Stimulated activated CD4-positive, alpha-beta T cell treated with anti-CD3 and anti-CD28 coated beads, Interleukin-4, amount 100 ng/mL, for 4 hours (primary cell): ENCODE measurements at places on chromosomes 13 and 19.
A peak's percentile ranks its signal among the peaks of the same experiment; 100 is the strongest.

DNA sequence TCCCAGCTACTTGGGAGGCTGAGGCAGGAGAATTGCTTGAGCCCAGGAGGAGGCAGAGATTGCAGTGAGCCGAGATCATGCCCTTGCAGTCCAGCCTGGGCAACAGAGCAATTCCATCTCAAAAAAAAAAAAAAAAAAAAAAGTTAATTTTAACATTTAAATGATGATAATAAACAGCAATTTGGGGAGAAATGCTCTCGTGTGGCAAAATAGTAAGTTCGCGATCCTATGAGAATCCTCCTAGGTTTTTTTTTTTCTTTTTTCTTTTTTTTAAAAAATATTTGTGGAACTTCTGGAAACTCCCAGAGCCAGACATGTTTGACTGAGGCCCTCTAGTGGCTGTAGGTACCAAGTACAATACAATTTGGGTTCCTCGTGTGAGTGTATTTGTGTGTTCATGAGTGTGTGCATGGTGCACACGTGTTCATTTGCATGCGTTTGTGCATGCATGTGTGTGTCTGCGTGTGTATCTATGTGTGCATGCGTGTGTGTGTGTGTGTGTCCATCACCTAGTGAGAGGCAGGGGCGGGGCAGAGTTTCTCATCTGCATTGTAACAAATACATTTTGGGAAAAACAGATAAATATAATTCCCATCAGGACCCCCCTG lies 31.2 kb downstream of the TMPRSS9 start:
- no peak for DNase-seq

- DNase-seq, result peak; percentile 22
These were observed 6.0 kb upstream of the WDR88 start for GRCh38 chr19:33125929-33126388.

GRCh38 chr19:20787786-20788185 lies 11.7 kb downstream of the ZNF66 start:
- no peak for DNase-seq

DNA sequence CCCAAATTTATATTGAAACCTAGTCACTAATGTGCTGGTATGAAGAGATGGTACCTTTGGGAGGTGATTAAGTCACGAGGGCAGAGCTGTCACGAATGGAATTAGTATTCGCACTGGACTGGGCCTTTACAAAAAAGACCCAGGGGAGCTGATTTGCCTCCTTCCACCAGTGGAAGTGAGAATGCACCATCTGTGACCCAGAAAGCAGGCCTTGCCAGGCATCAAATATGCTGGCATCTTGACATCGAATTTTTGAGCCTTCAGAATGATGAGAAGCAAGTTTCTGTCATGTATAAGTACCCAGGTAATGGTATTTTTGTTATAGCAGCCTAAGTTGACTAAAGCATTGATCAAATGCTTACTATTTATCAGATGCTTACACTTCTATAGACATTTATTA lies 373.6 kb downstream of the FGF14 start:
- no peak for DNase-seq

DNA sequence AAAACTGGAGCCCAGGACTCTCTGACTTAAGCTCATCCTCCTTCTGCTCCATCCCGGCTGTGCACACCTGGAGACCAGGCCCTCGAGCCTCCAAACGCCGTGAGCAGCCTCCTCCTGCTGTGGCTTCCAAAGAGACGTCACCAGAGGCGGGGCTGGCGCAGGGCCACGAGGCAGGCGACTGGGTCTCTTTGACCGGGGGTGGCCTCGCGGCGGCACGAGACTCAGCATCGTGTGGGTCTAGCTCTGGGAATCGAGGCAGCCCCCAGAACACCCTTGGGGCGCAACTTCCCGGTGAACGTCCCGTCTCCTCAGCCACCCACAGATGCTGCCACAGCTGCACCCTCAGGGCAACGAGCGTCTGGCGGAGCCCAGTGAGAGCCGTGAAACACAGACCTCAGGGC lies 22.8 kb downstream of the RASA3 start:
- DNase-seq, result no peak

GRCh38 chr19:18364826-18365528 lies 21.0 kb upstream of the GDF15 start:
- no peak for DNase-seq

DNA sequence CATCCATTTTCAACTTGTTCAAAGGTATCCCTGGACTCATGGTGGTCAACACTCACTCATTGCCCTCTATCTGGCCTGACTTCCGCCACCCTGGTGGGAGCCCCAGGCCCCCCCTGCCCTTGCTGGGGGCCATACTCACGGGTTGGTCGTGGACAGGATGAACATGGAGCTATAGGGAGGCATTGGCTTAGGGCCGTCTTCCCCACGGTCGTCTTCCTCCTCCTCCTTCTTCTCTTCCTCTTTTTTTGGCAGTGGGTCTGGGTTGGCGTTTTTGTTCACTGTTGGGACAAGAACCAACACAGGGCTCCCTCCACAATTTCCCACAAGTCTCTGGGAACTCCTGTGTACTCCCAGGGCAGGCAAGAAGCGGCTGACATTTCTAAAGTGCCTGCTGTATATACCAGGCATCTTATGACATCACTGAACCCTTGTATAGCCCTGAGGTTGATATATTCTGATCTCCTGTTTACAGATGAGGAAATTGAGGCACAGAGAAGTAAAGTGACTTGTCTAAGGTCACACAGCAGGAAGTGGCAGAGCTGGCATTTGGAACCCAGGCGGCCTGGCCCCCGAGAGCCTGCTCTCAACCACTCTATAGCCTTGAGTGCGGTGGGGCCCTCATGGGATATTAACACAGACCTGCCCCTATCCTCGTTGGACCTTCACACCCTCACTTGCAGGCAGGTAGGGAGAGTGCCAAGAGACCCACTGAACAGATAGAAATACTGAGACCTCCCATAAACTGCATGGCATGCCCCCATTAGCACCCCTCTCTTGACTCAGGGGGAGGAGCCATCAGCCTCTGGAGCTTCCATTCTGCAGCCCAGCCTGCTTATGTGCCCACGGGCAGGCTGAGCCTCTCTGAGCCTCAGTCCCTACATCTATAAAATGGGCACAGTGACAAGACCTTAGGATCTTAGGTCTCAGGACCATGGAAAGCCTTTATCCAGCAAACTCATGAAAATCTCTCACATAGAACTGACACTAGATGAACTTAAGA lies 135.0 kb downstream of the IER2 start:
- DNase-seq, result no peak

DNA sequence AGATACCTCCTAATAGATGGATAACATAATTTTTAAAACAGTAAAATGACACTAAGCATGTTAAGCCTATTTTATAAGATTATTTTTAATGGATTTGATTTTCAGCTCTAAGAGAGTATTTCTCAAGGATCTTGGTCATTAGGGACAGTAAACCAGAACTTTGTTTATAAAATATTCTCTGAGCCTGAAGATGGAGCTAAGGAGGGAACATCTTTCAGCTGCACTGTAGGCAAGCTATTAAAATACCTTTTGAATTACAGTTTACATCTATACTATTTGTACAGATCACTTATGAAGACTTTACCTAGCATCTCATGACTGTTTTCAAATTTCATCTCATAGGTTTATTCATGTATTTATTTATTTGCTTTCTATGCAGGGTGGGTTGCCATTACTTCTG lies 345.3 kb downstream of the MYO16 start:
- no peak for DNase-seq

GRCh38 chr13:110312339-110313031 lies 5.4 kb downstream of the COL4A2 start:
- DNase-seq, result no peak

GRCh38 chr13:30323524-30323923 lies 16.2 kb upstream of the KATNAL1 start:
- DNase-seq, result no peak

DNA sequence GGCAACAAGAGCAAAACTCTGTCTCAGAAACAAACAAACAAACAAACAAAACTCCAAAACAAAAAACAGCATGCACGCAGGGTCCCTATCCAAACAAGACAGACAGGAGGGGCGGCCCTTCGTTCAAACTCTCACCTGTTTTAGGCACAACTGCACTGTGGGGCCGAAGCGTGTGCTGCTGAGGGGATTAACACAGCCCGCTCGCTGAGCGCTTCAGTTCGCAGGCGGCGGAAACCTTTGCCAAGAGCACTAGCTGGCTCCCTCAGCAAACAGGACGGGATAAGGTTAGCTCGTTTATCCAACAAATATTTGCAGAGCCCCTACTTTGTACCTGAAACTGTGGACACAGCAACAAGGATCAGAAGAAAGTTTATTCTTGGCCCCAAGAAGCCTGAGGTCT lies 1.6 kb upstream of the ADPRHL1 start:
- DNase-seq, result no peak

- DNase-seq, result peak; percentile 23
These were observed 10.8 kb upstream of the PDCD5 start for GRCh38 chr19:32570081-32570785.

GRCh38 chr13:31891472-31891871 lies 140.1 kb upstream of the FRY start:
- no peak for DNase-seq
